MCF 10A (cell line): ENCODE measurements at places on chromosomes 13 and 19. TPM values are rescaled to one million over a fixed set of nuclear protein-coding genes. Genes with fewer than 3 reads are reported as not detected.

GRCh38 chr19:10286803-10287737 lies at the start of gene ICAM4:
TSS of gene ICAM4 (plus strand) at chr19:10286955. CDS start at chr19:10287013, 58 bp downstream.
- H3K36me3 ChIP-seq: no peaks in the 10 kb centered on the region
- peaks cover 33% of the 10 kb centered on the region for H3K4me1 ChIP-seq
- no peak for DNase-seq
- peak within 1 kb of the TSS; percentile 33 for H3K4me3 ChIP-seq
- no peaks in the 10 kb centered on the region for H3K27me3 ChIP-seq

GRCh38 chr19:6263735-6264444 lies 15.9 kb downstream of the MLLT1 start:
- no peak overlapping the region for H3K27ac ChIP-seq
- peaks cover 72% of the 10 kb centered on the region for H3K36me3 ChIP-seq
- H3K27me3 ChIP-seq: no peaks in the 10 kb centered on the region
- DNase-seq: no peak
- H3K4me1 ChIP-seq: no peaks in the 10 kb centered on the region

The TEX29 gene
- not detected in 2 replicates for total RNA-seq

- H3K4me1 ChIP-seq: no peaks in the 10 kb centered on the region
- no peaks in the 10 kb centered on the region for H3K27me3 ChIP-seq
- peaks cover 82% of the 10 kb centered on the region for H3K36me3 ChIP-seq
Measured at GRCh38 chr19:24046550-24046949, 40.4 kb upstream of the ZNF254 start.

DNA sequence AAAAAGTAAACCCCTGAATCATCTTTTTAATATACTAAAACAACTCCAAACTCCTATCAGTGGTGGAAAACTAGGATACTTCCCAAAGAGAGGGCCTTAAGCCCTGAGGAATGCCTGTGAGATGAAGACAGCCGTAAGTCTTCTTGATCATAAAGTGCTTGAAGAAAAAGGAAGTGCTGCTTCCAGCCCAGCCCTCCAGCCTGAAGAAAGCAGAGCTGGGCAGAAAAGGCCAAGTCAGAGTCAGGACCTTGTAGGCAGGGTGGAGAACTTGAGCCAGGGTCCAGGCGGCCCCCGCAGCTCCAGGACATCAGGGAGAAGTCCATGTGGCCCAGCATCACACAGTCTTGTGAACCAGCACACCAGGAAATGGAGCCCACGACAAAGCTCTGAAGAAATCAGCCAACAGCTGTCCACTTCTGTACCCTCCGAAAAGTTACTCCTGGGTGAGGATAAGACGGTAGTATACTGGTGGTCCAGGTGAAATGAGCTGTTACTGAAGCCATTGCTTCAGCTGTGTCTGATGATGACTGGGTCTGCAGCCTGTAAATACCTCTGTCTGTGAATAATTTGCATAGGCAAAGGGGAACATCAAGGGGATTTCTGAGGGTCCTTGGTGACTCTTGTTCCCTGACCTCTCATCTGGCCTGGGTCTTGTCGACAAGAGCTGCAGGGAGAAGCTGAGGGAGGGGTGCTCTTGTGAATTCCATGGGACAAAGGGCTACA lies 18.7 kb upstream of the CRYL1 start:
- no peaks in the 10 kb centered on the region for H3K36me3 ChIP-seq
- H3K4me1 ChIP-seq: no peaks in the 10 kb centered on the region
- no peak overlapping the region for H3K27ac ChIP-seq
- H3K27me3 ChIP-seq: no peaks in the 10 kb centered on the region
- H3K4me3 ChIP-seq: no peak overlapping the region

DNA sequence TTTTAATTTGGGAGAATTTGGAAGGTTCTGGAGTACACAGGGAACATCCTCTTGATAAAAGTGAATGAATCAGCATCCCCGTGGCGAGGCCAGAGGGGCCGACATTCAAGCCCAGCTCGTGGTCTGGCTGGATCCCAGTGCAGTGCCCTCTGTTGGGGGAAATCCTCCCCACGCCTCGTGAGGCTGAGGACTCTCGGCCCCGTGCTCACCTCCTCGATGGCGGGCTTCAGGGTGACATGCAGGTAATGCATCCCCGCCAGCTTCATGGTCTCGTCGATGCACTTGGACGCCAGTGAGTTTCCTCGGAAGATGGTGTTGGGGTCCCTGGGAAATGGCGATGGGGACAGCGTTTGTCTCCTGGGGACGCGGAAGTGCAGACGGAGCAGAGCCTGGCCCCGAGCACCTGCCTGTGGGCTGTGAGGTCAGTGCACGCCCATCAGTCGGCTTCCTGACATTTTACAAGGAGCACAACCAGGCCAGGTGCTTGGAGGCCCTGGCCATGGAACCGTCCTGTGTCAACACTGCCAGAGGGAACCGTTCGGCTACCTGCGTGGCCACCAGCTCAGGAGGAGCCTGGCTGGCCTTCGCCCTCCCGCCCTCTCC lies 43.3 kb upstream of the C13orf46 start:
- no peaks in the 10 kb centered on the region for H3K27me3 ChIP-seq
- no peak overlapping the region for H3K4me3 ChIP-seq
- peak; percentile 20 for DNase-seq
- no peak overlapping the region for H3K27ac ChIP-seq

DNA sequence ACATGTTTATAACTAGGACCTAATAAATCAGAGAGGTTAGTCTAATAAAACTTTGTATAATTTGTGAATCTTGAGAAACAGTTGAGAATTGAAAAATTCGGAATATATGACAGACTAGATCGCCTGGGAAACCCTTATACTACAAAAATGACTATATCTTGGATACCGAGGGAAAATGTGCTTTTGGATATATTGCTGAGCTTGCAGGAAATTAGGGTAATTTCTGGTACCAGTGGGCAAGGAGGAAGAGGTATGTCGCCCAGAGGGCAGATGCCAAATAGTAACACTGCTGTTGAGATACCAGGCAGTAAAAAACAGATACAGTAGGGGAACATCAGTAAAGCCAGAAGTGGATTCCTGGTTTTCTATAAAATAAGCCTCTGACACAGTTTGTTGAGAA lies 17.3 kb downstream of the MPHOSPH8 start:
- H3K4me3 ChIP-seq: no peak overlapping the region
- no peak overlapping the region for H3K27ac ChIP-seq
- no peaks in the 10 kb centered on the region for H3K27me3 ChIP-seq
- H3K4me1 ChIP-seq: no peaks in the 10 kb centered on the region

The CHMP2A gene
- 154 and 184 TPM in 2 replicates for total RNA-seq

The ZNF726 gene
- total RNA-seq: 0.79 and 1.0 TPM in 2 replicates

GRCh38 chr19:8476524-8476923 lies 25.9 kb downstream of the PRAM1 start:
- peaks cover 19% of the 10 kb centered on the region for H3K4me1 ChIP-seq
- no peak overlapping the region for H3K4me3 ChIP-seq
- no peak for DNase-seq

The FPR2 gene
- total RNA-seq: not detected in 2 replicates

- H3K27me3 ChIP-seq: no peaks in the 10 kb centered on the region
- DNase-seq: no peak
- H3K4me1 ChIP-seq: peaks cover 18% of the 10 kb centered on the region
- H3K36me3 ChIP-seq: peaks cover 4% of the 10 kb centered on the region
- H3K4me3 ChIP-seq: peak overlapping the region; percentile 94
- H3K27ac ChIP-seq: peak overlapping the region; percentile 94
Measured at GRCh38 chr13:52451135-52451804, 836 bp upstream of the VPS36 start.

GRCh38 chr13:30398601-30399072 lies 23.7 kb upstream of the UBE2L5 start:
- peaks cover 7% of the 10 kb centered on the region for H3K36me3 ChIP-seq
- no peaks in the 10 kb centered on the region for H3K27me3 ChIP-seq
- H3K4me1 ChIP-seq: peaks cover 10% of the 10 kb centered on the region
- H3K27ac ChIP-seq: no peak overlapping the region
- no peak overlapping the region for H3K4me3 ChIP-seq
- DNase-seq: no peak

The CCDC61 gene
- total RNA-seq: 17.5 and 18.9 TPM in 2 replicates

- no peaks in the 10 kb centered on the region for H3K36me3 ChIP-seq
- H3K27ac ChIP-seq: no peak overlapping the region
- no peaks in the 10 kb centered on the region for H3K27me3 ChIP-seq
- DNase-seq: no peak
- H3K4me1 ChIP-seq: peaks cover 6% of the 10 kb centered on the region
Measured at GRCh38 chr13:20217168-20217567, 15.0 kb downstream of the GJB6 start.

GRCh38 chr19:1041835-1042685 lies 2.2 kb downstream of the ABCA7 start:
- no peaks in the 10 kb centered on the region for H3K27me3 ChIP-seq
- H3K4me1 ChIP-seq: peaks cover 6% of the 10 kb centered on the region
- peaks cover 32% of the 10 kb centered on the region for H3K36me3 ChIP-seq
- H3K4me3 ChIP-seq: no peak overlapping the region
- H3K27ac ChIP-seq: no peak overlapping the region

The BAX gene
- 130 and 152 TPM in 2 replicates for total RNA-seq

DNA sequence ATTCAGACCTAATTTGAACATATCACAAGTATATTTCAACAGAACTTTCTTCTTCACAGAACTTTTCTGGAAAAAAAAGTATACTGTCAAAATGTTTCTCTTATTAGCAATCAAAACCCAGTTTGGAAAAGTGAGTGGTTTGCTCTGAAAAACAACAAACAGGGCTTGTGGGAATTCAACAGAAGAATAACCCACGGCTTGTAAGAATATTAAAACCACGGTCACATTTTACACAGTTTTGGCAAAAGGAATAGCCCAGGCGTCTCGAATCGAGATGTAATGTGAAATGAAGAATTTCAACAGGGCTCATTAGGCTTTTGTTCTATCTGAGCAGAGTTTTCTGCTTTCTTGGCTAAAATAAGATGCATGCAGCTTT lies 70.7 kb downstream of the COL4A2 start:
- DNase-seq: no peak
- no peaks in the 10 kb centered on the region for H3K27me3 ChIP-seq
- no peak overlapping the region for H3K27ac ChIP-seq
- no peaks in the 10 kb centered on the region for H3K36me3 ChIP-seq

GRCh38 chr13:100291624-100292023 lies 202.7 kb downstream of the PCCA start:
- no peak for DNase-seq
- no peaks in the 10 kb centered on the region for H3K4me1 ChIP-seq
- H3K4me3 ChIP-seq: no peak overlapping the region
- H3K27me3 ChIP-seq: no peaks in the 10 kb centered on the region

DNA sequence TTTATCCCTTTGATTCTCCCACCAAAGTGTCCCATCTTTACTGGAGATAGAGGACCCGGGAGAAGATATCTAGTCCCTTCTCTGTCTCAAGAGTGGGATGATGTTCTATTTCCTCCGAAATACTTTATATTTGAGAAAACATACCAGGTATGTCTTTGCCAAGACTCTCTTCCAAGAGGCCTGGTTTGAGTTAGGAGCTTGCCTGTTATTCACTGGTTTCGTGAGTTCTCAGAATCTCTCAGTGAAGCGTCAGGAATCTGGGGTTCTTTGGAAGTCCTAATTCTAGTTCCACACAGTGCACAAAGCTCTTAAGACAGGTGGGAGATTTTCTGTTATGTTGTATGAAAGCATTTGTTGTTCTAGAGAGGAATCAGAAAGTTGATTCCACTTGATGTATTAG lies 182.0 kb downstream of the DNAJC15 start:
- no peaks in the 10 kb centered on the region for H3K4me1 ChIP-seq
- H3K36me3 ChIP-seq: no peaks in the 10 kb centered on the region
- H3K27me3 ChIP-seq: no peaks in the 10 kb centered on the region

DNA sequence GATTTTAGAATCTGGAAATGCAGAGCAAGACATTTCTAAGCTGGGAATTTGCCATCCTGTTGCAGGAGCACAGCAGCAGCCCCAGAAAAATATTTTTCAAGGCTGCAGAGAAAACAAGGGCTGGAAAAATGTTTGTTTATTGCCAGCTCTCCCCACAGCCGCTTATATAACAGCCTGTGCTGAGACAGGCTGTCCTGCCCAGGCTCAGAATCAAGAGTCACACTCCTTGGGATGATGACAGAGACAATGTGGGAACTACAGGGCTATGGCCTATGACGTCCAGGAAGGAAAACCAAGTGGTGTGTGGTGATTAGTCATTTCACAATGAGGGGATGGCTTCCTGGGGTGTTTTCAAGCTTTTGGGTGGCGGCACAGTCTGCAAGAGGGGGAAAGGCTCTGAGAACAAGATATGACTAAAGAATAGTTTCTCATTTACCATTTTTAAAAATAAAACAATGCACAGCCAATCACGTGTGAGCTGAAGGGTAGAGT lies 136.3 kb upstream of the SERP2 start:
- peaks cover 25% of the 10 kb centered on the region for H3K4me1 ChIP-seq
- DNase-seq: peak; percentile 95
- H3K4me3 ChIP-seq: no peak overlapping the region
- H3K27me3 ChIP-seq: no peaks in the 10 kb centered on the region
- no peaks in the 10 kb centered on the region for H3K36me3 ChIP-seq
- peak overlapping the region; percentile 37 for H3K27ac ChIP-seq

GRCh38 chr13:44188257-44188656 lies 185.4 kb upstream of the SERP2 start:
- H3K4me3 ChIP-seq: no peak overlapping the region
- H3K27me3 ChIP-seq: no peaks in the 10 kb centered on the region
- no peaks in the 10 kb centered on the region for H3K36me3 ChIP-seq
- DNase-seq: peak; percentile 83
- H3K4me1 ChIP-seq: peaks cover 26% of the 10 kb centered on the region

The ZSCAN4 gene
- total RNA-seq: not detected in 2 replicates

The KLK11 gene
- not detected in 2 replicates for total RNA-seq

The CDADC1 gene
- total RNA-seq: 8.0 and 9.4 TPM in 2 replicates

GRCh38 chr13:37348916-37349643 lies 243.6 kb upstream of the CSNK1A1L start:
- H3K36me3 ChIP-seq: no peaks in the 10 kb centered on the region
- no peak overlapping the region for H3K27ac ChIP-seq
- H3K4me1 ChIP-seq: no peaks in the 10 kb centered on the region
- no peak for DNase-seq

DNA sequence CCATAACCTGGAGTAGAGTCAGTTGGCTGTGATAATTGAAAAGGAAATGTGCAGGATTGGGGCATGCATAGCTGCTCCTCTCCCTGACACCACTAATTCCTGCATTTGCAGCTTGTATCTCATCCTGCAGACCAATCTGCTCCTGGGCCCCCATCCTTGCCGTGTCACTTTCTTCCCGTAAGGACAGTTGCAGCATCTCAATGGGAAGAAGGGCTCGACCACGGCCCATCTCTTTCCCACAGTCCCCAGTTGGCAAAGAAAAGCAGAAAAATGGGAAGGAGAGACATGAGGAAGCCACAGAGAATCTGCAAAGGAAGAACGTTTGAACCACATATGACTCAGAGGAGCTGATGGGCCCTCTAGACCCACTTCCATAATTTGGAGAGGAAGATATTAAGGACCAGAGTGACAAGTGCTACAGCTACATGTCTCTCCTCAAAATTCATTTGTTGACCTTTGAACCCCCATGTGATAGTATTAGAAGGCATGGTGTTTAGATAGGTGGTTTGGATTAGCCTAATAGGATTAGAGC lies 1.8 kb upstream of the SIGLEC12 start:
- H3K4me1 ChIP-seq: no peaks in the 10 kb centered on the region
- no peak for DNase-seq
- no peak overlapping the region for H3K4me3 ChIP-seq
- H3K27ac ChIP-seq: no peak overlapping the region

The SPACA4 gene
- total RNA-seq: not detected in 2 replicates

- no peaks in the 10 kb centered on the region for H3K27me3 ChIP-seq
- no peak overlapping the region for H3K27ac ChIP-seq
- H3K36me3 ChIP-seq: no peaks in the 10 kb centered on the region
- H3K4me3 ChIP-seq: no peak overlapping the region
- no peaks in the 10 kb centered on the region for H3K4me1 ChIP-seq
- DNase-seq: no peak
Measured at GRCh38 chr13:55788548-55788947, 1352.2 kb upstream of the PRR20A start.

GRCh38 chr19:45766869-45767346 lies 2.1 kb downstream of the SIX5 start:
- no peak for DNase-seq
- H3K36me3 ChIP-seq: peaks cover 43% of the 10 kb centered on the region
- H3K4me3 ChIP-seq: peak overlapping the region; percentile 84
- H3K27me3 ChIP-seq: no peaks in the 10 kb centered on the region
